ENCODE measurements at places on chromosomes 3 and 15. TPM values are rescaled to one million over a fixed set of nuclear protein-coding genes. Genes with fewer than 3 reads are reported as not detected.

- DNase-seq, result no peak
Observed at GRCh38 chr3:108305484-108306172, 9.3 kb downstream of the HHLA2 start.

GRCh38 chr15:90481023-90481422 is 48.7 kb upstream of the CRTC3 start:
- no peak for DNase-seq

The NPRL2 gene
- 16.7 TPM for polyA plus RNA-seq

The ZNF660 gene
- polyA plus RNA-seq, result 1.0 TPM

- DNase-seq, result no peak
Observed at GRCh38 chr3:17759901-17760300, 17.5 kb upstream of the TBC1D5 start.

The PATL2 gene
- polyA plus RNA-seq, result 8.3 TPM

DNA sequence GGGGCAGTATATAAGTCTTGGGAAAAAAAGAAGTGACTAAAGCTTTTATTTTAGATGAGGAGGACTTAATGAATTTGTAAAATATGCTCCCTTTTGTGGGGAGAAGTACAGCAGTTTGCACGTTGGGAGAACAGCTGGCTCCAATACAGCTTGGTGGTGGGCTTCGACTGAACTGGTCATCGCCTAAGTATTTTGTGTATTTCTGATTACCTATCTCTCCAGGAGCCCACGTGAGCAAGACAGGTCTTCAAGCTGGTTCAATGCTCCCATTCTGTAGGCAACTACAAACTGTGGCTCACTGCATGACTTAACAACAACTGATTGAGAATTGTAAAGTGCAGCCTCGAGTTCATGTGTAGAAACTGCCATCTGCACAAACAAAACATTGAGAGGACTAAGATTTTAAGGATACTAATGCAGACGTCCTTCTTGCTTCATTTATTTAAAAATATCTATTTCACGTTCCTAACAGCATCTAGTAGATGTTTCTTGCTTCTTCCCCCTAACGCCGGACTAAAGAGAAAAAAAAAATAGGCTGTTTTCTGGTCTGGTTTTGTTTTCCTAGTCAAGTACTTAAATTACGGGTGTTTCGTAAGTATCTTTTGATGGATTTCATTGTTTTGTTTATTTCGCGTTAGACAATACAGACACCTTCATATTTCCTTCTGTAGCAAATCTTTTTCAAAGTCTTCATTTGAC is 1.4 kb upstream of the GREM1 start:
- no peak for DNase-seq

- DNase-seq, result no peak
Observed at GRCh38 chr15:80109388-80109787, 43.4 kb upstream of the FAH start.

- DNase-seq, result peak; percentile 93
Observed at GRCh38 chr15:74955796-74956647, 550 bp downstream of the RPP25 start.

The PP2D1 gene
- not detected for polyA plus RNA-seq

The TUSC7 gene
- polyA plus RNA-seq, result not detected

DNA sequence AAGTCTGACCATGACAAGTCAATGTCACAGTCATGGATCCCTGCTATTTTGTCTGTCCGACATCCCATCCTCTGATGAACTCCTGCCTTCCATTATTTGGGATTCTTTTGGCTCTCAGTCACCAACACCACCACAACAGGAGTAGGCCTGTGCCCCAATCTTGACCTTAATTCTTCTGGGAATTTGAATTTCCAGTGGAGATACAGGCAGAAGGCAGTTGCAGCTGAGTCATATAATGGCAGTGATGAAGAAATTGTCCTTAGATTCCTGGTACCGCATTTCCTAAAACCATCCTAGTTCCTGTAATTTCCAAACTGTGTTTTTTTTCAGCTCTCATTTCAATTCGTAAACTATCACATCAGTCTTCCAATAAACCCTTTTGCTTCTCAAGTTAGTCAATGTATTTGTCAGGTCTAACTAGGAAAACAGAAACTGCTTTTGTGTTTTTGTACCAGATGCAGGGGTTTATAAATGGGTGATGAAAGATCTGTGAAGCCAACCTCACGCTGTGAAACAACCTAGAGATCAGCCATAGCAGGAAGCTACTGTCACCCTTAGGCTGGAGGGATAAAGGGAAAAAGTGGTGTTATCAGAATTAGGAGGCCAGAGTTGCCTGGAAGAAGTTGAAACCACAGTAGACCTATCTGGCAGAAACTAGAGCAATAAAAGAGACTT is 126.3 kb upstream of the TMEM108 start:
- DNase-seq, result no peak

- no peak for DNase-seq
Observed at GRCh38 chr3:132735589-132735988, 13.4 kb upstream of the NPHP3 start.

DNA sequence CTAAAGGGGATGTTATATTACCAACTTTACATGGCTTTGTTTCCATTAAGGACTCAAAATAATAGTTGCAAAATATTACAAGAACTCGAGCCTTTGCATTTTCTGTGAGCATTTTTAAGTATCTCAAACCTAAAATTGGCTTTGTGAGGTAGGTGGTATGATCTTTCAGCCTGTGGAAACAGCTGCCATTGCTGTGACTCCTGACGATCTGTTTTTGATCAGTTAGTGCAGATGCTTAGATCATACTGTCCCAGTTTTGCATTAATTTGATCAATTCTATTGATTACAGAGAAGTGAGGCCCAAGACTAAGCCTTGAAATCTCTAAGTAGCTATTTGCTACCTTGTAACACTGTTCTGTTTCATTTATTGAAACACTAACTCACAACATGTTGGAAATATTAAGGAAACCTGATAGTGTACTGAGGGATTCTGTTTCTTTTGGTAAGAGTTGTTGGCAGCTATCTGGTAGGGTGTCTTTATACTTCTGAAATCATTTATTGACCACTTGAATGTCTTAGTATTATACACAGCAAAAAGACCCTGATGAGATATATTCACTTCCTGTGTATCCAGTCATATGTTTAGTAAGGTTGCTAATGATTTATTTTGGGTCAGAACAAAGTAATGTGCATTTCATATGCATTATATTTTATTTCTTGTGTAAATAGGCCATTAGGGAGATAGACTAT is 14.8 kb downstream of the SKIL start:
- DNase-seq, result no peak

- DNase-seq, result no peak
Observed at GRCh38 chr15:28896951-28897350, 11.2 kb downstream of the APBA2 start.
